ENCODE measurements at places on chromosomes 2 and 18.

DNA sequence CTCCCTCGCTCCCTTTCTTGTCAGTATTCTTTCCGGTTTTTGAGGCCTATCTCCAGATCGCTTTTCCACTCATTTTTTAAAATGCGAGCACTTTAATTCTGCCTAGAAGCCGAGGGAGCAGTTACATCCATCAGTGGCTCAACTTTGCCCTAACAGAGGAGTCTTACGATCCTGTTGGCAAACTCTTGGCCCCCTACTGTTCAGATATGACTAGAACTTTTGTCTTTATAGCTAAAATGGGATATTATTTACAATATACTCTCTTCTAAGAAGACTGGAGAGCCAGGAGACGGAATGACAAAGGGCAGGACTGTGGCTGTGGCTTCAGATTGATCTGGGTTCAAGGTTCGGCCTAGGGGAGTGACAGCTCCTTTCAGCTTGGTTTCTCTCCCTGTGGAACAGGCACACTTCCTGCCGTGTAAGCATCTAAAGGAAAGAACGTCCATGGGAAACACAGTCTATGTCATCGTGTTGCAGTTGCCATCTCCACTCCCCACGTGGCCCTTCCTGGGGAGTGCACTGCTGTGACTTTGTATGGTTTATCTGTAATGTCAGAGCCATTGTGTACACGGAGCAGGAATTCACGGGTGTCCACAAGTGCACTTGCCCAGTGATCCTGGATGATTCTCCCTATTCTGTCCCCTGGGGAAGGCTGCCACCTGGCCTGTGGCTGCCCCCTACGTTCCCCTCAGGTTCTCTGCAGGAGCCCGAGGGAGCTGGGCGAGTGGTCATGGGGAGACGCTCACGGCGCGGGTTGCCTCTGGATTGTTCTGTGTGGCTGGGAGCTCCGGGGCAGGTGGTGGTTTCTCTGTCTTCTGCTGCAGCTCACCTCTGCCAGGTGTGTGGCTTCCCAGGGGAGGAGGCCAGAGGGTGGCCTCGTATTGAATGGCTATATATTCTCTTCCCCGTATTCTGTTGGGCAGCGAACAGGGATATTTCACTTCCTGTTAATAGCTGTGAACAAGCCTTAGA, 222.0 kb downstream of the LDLRAD4 start:
- no peak for DNase-seq

DNA sequence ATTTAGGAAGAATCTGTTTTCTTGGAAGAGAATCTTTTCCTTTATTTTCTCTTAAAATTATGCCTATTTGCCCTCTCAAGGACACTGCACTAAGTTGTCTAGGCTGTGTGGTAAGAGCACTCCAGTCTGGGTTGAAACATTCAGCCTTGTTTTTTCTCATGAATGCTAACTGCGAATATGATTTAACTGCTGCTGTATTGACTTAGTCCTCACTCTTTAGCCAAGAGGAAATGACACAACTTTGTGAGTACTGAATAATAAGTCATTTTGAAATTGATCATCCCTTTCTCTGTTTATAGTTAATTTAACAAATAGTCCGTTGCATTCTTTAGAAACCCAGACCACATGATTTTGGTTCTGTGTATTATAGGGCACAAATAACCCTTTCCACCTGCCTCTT, 4.5 kb upstream of the RND3 start:
- peak; percentile 53 for DNase-seq

- DNase-seq: no peak
Measured at GRCh38 chr2:134690629-134691215, 28.1 kb downstream of the TMEM163 start.

GRCh38 chr2:168450171-168450570, 5.9 kb upstream of the CERS6 start:
- no peak for DNase-seq

GRCh38 chr2:140154271-140154670, 1374.1 kb upstream of the NXPH2 start:
- DNase-seq: no peak

DNA sequence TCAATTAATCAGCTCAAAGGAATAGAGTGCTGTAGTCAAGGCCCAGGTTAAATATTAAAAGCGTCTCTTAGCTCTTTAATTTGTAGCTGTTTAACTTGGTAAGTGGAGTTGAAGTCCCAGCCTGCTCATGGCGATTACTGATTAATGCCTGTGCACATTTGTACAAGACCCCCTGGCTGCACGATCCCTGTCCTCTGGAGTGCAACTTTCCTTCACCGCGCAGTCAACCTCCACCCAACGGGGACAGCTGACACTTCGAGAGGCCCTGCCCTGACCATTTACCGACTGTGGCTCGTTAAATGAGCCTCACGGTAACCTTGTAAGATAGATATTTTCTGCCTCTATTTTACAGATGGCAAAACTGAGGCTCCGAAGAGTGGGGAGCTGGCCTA, 5.5 kb upstream of the CYS1 start:
- no peak for DNase-seq

DNA sequence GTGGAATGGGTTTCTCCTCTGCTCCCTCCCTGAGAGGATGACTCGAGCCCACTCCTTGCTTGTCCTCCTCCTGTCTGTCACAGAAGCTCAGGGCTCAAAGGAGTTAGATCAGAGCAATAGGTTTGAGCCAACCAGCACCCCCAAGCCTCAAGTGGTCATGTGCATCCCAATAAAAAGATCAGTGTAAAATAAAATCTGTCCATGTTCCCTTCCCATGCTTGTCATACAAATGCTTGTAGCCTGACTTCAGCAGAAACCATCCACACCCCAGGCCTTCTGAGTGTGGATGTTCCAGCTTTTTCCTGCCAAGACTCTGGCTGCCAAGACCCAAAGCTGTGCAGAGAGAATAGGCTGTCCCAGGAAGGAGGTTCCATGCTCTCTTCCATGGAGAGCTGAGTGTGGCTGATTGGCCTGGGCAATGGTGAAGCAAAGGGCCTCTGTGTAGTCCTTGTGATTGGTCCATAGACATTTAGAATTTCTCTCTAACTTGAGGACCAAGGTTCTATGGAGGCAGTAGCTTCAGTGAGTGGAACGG, 67.4 kb downstream of the GYPC start:
- DNase-seq: no peak

GRCh38 chr2:230124757-230125431, 56.2 kb upstream of the SLC16A14 start:
- no peak for DNase-seq

GRCh38 chr18:77668219-77668618, 418.6 kb downstream of the GALR1 start:
- DNase-seq: no peak

- DNase-seq: no peak
Measured at GRCh38 chr18:13241893-13242175, 23.3 kb downstream of the LDLRAD4 start.

DNA sequence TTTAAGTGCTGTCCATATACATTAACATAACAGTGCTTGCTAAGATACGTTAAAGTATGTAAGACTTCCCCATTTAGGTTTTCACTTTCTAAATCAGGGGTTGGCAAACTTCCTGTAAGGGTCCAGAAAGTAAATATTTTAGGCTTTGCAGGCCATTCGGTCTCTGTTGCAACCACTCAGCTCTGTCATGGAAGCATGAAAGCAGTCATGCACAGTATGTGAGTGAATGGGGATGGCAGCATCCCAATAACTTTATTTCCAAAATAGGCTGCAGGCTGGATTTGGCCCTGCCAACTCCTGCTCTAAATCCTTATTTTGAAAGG, 128.7 kb downstream of the PLA2R1 start:
- peak; percentile 23 for DNase-seq

GRCh38 chr18:48023334-48024008, 93.0 kb upstream of the SMAD2 start:
- peak; percentile 4 for DNase-seq

DNA sequence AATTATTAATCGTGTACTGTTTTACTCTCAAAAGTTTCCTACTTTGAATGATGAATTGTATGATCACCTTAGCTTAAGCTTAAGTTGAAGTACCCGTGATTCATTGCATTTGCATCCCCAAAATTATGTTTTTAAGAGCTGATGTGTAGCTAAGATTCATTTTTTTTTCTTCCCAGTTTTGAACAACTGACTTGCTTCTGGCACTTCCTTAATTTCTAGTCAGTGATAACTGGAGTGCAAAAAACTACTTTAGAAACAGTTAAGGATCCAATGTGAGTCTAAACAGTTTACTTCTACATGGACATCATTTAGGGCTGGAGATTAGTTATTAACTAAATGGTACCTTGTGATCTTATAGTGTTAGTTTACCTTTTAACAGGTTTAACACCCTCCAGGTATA, 124.0 kb upstream of the CAVIN2 start:
- DNase-seq: no peak

GRCh38 chr18:27061488-27062095, 123.5 kb downstream of the CHST9 start:
- no peak for DNase-seq

DNA sequence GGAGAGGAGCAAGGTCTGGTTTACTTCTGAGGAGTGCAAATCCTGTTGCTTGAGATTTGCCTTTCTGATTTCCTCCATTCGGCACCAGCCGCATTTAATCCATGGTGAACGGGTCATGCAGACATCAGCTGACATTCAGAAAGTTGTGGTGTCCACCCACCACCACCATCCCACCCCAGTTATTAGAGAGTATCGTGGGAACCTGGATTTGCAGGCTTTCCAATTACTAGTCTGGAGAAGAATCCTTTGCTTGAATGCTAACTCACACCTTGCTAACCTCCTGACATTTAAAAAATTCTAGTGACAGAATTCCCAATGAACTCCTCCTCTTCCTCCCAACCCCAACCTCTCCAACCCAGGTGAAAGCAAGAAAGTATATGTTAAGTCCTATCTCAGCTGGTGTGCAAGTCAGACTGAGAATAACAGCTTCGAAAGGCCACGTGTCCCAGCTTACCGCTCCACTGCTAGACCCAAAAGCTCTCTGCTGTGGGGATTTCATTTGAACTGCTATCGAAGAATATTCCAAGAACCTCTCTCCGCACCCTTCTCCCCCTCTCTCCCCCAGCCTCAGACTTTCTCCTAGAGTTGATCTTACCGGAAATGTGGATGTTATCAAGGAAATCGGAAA, 17.7 kb downstream of the BCL11A start:
- DNase-seq: no peak

- DNase-seq: peak; percentile 18
Measured at GRCh38 chr2:232008907-232009638, 47.6 kb downstream of the DIS3L2 start.

DNA sequence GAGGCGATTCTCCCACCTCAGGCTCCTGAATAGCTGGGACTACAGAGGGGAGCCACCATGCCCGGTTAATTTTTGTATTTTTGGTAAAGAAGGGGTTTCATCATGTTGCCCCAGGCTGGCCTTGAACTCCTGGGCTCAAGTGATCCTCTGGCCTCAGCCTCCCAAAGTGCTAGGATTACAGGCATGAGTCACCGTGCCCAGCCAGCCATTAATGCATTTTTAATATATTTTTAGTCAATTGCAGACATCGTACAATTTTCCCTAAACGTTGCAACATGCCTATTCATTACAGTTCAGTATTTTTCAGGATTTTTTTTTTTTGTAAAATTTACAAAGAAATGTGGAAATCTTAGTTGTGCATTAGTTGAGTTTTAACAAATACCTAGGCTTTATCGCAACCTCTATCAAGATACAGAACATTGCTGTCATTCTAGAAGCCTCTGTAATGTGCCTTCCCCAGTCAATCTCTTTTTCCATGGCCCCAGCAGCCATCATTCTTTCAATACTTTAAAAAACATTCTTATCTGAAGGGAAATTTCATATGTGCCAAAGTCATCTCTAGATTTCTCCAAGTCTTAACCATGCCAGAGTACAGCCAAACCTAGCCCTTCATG, 14.7 kb downstream of the NABP1 start:
- no peak for DNase-seq
